Activated T-cell treated with anti-CD3 and anti-CD28 coated beads, Interleukin-2, amount 50 U/mL, for 72 hours (primary cell): ENCODE measurements at places on chromosomes 5 and 9. TPM values are rescaled to one million over a fixed set of nuclear protein-coding genes. Genes with fewer than 3 reads are reported as not detected.

GRCh38 chr9:121640076-121640475 lies 11.4 kb upstream of the DAB2IP start:
- DNase-seq: peak; percentile 57

DNA sequence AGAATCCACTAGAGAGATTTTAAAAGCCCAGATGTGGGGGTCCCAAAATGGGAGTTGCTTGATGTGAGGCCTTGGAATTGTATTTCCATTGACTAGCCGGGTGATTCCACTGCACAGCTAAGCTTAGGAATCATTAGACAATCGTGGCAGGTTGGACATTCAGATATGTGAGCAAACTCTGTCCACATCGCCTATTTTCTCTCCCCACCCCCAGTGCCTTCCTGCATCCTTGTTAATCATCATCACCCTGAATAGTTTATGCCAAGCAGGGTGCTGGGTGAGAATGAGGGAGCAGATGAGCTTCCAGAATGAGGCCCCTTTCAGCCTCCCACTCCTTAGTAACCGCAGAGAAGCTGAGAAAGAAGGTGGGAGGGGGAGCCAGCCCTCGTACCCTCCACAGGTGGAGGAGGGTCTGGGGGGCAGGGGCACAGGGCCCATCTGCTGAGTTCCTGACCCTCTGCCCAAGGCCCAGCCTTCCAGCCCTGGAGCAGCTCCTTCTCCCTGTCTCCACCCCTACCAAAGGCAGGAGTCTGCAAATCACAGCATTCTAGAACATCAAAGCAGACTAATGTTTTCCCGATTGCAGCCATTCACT lies 7.7 kb upstream of the TCOF1 start:
- no peak for DNase-seq

DNA sequence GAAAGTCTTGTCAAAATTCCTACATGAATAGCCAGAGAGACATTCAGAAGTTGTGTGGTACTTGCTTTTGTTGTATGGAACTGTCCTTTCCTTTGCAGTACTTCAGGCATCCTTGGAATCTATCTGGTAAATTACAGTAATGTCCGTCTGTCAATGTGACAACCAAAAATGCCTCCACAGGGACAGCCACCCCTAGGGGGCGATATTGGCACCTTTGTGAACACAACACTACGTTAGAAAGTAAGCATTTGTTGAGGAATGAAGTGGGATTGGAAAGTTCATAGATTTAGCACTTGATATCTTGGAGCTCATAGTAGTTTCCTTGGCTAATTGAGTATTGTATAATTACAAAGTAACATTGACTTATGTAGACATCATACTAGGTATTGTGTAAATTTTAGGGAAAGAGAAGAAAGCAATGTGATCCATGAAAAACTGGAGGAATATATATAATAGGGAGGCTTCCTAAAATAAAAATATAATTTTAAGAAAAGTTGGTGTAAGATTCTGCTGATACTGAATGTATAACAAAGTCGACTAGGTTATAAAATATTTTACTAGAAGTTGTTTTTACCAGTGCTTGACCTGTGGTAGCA lies 32.7 kb downstream of the TMEFF1 start:
- DNase-seq: peak; percentile 75

- no peak for DNase-seq
Observed at GRCh38 chr9:18675332-18675731, 201.4 kb downstream of the ADAMTSL1 start.

- DNase-seq: peak; percentile 65
Observed at GRCh38 chr5:141326088-141326854, 4.0 kb upstream of the PCDHGA1 start.

- no peak for DNase-seq
Observed at GRCh38 chr5:77937015-77937908, 161.1 kb upstream of the TBCA start.

DNA sequence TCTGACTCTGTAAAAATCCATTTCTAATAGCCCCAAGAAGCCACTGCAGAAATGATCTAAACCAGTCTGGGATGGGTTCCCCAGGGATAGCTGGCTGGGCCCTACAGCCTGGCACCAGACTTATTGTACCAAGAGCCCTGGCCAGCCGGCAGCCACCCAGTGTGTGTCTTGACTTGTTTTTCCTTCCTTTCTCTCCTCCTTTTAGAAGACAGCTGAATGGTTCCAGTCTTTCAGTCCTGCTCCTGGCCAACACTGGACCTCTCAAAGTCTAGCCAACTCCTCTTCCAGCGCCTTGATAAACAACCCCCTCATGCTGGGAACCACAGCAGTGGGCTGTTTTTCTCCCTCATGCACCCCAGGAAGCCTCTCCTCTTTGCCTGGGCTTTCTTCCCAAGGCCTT lies 34.1 kb downstream of the ATOX1 start:
- DNase-seq: no peak

- no peak for DNase-seq
Observed at GRCh38 chr9:450057-450456, 235.4 kb downstream of the DOCK8 start.

DNA sequence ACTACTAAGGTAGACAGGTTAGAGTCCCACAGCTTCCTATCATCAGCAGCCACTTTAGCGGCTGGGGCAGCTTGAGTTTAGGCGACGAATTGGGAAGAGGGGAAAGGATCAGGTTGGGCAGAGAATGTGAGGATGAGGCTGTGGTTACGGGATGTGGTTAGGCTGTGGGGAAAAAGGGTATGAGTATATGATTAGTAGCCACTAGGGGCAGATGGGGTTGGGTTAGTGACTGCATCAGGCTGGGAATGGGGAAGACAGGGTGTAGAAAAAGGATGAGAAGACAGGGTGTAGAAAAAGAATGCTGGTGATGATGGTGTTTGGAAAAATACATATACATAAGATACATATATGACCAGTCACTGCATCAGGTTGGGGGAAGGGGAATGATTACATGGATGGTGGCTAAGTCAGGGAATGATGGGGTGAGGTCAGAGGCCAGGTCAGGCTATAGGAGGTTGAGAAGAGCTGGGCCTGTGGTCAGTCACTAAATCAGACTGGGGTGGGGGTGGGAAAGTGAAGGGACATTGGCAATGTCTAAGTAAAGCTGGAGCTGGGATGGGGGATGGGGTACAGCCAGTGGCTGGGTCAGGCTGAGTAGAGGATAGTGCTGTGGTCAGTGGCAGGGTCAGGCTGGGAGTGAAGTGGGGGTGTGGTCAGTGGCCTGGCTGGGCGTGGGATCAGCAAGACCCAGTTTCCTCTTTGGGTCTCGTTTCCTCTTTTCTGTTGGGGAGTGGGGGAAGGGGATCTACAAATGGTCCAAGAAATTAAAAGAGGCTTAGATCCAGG lies 2.1 kb downstream of the TLN1 start:
- DNase-seq: peak; percentile 53

DNA sequence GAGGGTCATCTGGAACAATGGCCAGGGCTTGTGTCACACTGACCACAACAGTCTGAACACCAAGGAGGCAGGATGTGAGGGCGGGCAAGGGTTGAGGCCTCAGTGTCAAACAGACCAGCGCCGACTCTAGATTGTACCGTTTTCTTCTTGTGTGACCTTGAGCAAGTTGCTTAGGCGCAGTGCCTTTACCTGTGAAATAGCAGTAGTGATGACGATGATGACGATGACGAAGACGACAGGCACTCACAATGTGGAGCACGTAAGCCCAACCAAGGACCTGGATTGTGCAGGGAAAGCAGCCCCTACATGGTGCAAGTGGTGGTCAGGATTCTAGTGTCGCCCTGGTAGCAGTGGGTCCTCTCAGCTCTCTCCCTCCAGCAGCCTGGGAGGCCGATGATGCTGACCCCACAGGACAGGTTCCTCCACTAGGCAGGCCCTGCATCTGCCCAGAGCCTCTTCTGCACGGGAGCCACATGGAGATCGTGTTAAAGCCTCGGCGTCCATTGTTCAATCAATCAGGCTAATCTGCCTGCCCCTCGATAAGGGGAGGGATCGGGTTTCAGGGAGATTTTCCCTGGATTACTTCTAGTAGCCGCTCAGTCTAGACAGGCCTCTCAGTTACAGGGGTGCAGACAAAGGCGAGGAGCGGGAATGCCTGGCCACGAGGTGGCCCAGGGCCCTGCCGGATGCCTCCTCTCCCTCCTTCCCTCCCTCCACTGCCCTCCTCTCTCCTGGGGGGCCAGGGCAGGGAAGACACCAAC lies 91.7 kb downstream of the MACROH2A1 start:
- DNase-seq: no peak

GRCh38 chr5:177232358-177232757 lies 71.2 kb downstream of the RAB24 start:
- DNase-seq: no peak

GRCh38 chr9:107137495-107138202 lies 145.4 kb upstream of the RAD23B start:
- no peak for DNase-seq

- no peak for DNase-seq
Observed at GRCh38 chr9:36093384-36093783, 43.1 kb upstream of the GLIPR2 start.

DNA sequence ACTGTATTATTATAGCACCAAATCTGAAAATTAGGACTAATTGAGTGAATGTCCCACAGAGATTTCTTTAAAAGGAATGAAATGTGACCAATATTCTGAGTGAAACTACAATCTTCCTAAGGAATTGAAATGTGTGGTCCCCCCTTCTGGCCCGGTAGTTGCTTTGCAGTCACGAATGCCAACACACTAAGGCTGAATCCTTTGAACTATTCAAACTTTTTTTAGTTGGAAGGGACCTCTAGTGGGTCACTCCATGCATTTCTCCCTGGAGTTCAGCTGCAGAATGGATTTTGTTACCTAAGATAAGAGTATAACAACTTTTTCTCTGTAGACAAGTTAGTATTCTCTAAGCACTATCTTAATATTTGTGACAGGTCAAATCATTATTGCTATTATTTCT lies 2.8 kb downstream of the CDH6 start:
- DNase-seq: no peak

- DNase-seq: no peak
Observed at GRCh38 chr5:138186002-138186447, 7.1 kb downstream of the KIF20A start.

GRCh38 chr9:6214903-6215302 lies 704 bp upstream of the IL33 start:
- DNase-seq: no peak

DNA sequence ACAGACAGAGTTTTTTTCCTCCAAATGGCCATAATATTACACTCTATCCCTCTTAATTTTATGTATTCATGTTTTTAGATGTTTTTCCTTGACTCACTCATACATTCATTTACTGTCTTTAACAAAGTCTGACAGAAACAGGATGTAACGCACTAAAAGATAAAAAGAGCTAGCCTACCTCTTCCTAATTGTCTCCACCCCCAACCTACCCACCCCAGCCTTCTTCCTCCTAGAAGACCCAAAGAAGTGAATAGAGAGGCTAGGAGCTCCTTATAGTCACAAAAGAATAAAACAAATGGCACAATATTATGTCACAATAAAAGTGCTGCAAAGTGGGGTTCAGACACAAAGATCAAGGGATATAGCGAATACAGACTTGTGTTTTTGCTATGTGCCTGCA lies 719 bp downstream of the NOL8 start:
- DNase-seq: no peak

- no peak for DNase-seq
Observed at GRCh38 chr9:126550891-126551351, 62.8 kb upstream of the LMX1B start.

DNA sequence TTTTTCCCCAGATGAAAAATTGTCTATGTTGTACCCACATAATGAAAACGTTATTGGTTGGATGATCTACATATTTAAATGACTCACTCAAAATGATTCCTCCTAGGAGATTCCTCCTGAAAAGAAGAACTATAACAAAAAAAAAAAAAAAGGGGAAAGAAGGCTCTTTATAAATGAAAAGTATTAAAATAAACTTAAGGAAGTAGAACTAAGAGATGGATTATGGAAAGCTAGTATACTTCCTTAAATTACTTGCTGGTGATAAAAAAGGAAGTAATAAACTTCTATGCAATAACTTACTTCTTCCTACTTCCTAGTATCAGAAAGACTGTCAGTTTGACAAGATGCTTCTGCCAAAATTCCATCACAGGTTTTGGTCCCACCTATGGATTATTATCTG lies 1087.7 kb downstream of the CDH12 start:
- no peak for DNase-seq

DNA sequence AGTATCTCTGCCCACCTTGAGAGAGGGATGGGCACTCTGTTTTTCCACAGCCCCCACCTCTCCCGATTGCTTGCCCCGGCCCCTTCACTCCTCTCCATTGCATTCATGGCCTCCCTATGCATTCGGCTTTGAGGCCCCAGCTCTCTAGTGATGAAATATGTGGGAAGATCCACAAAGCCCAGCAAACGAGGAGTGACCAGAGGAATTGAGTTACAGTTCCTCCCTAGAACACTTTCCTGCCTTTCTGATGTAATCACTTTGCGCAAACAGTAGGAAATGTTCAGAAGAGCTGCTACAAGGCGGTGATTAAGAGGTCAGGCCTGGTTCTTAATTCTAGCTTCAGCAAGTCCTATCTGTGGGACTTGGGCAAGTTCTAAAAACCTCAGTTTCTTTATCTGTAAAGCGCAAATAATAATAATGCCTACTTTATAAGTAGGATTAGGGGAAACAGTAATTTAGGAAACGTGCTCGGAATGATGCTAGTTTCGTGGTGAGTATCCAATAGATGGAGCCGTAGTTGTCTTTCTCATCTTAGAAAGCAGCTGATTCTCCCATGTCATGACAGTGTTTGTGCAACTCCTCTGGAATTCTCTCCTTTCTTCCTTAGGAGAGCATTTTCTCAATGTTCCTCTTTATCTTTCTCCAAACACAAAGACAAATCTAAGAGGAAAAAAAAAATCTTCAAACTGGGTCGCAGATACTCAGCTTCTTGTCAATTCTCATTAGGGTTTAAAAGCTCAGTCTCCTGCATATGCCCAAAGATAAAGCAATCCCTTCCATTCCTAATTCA lies 99.5 kb upstream of the MSX2 start:
- no peak for DNase-seq

DNA sequence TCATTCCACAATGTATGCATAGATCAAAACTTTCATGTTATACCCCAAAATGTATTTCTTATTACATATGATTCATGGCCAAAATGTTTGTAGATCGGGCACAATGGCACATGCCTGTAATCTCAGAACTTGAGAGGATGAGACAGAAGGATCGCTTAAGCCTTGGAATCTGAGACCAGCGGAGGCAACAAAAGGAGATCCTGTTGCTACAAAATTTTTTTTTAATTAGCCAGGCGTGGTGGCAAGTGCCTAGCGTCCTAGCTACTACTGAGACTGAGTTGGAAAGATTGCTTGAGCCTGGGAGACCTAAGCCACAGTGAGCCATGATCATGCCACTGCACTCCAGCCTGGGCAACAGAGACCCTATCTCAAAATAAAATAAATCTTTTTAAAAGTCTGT lies 89.9 kb downstream of the MAPKAP1 start:
- no peak for DNase-seq

GRCh38 chr9:122339579-122339978 lies 31.2 kb upstream of the PTGS1 start:
- DNase-seq: no peak

GRCh38 chr5:72653586-72653985 lies 146.4 kb upstream of the ZNF366 start:
- no peak for DNase-seq

The BRD3OS gene
- 10.3 TPM for total RNA-seq

The TMEFF1 gene
- 0.50 TPM for total RNA-seq

The CCDC192 gene
- total RNA-seq: 0.25 TPM

The TEX48 gene
- 1.7 TPM for total RNA-seq

The NMUR2 gene
- total RNA-seq: not detected

The ACSL6 gene
- total RNA-seq: 5.9 TPM

The PLPPR1 gene
- not detected for total RNA-seq
